Natural killer cell treated with Interleukin-12 subunit alpha and Interleukin-12 subunit beta and Interleukin-15 and Interleukin-18, amount 100 ng/mL, for 72 hours (primary cell): ENCODE measurements at places on chromosomes 3 and 15.
A peak's percentile ranks its signal among the peaks of the same experiment; 100 is the strongest.

DNA sequence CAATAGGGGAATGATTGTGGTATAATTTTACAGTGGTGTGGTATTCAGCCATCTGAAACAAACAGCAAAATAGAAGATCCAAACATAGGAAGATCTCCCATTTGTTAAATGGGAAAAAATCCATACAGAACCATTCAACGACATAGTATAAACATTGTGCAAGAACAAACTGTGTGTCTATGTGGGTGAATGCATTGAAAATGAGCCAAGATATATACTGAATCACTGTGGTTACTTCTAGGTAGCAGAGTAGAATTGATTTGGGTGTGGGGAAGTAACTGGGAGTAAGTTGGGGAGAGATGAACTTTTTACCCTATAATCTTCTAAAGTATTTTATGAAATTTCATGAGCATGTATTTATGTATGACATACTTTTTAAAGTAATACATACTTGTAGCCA lies 123.1 kb upstream of the UMPS start:
- no peak for DNase-seq

DNA sequence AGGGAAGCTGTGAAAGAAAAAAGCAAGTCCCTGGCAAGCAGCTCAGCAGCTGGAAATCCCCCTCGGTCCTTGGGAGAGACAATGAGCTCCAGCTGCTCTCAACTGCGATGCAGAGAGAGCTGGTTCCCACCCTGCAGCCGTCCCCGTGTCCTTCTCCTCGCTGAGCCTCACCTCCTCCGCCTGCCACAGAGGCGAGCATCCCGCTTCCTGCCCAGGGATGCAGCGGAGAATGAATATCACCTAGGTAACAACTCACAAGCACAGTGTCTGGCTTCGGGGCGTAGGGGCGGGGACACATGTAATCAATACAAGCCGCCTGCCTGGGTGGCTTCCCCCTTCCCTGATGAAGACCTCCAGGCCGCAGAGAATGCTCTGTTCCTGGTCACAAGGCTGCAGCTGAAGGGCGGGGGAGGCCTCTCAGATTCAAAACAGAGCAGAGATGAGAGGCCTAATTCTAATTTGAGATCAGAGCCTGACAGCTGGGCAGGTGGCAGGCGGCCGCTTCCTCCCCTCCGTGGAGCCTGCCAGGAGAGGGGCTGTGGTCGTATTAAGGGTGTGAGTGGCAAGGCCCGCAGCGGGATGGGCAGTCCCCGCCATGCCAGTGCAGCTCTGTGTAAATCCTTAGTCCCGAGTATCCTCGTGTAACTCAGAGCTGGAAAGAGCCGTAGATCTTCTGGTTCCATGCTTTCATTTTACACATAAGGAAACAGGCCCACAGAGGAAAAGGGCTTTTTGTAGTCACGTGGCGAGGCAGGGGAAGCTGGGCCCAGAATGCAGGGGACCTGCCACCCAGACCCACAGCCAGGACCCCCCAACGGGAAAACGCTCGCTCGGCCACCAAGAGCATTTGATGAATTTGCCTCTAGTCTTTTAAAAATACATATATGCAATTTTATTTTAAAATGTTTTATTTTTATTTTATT lies 24.3 kb downstream of the ZDHHC19 start:
- DNase-seq = no peak

GRCh38 chr3:133466531-133467386 lies 66.9 kb downstream of the BFSP2 start:
- no peak for DNase-seq

GRCh38 chr3:133023362-133023761 lies 14.8 kb upstream of the TMEM108 start:
- no peak for DNase-seq

GRCh38 chr3:11199902-11200845 lies 45.9 kb downstream of the HRH1 start:
- no peak for DNase-seq

DNA sequence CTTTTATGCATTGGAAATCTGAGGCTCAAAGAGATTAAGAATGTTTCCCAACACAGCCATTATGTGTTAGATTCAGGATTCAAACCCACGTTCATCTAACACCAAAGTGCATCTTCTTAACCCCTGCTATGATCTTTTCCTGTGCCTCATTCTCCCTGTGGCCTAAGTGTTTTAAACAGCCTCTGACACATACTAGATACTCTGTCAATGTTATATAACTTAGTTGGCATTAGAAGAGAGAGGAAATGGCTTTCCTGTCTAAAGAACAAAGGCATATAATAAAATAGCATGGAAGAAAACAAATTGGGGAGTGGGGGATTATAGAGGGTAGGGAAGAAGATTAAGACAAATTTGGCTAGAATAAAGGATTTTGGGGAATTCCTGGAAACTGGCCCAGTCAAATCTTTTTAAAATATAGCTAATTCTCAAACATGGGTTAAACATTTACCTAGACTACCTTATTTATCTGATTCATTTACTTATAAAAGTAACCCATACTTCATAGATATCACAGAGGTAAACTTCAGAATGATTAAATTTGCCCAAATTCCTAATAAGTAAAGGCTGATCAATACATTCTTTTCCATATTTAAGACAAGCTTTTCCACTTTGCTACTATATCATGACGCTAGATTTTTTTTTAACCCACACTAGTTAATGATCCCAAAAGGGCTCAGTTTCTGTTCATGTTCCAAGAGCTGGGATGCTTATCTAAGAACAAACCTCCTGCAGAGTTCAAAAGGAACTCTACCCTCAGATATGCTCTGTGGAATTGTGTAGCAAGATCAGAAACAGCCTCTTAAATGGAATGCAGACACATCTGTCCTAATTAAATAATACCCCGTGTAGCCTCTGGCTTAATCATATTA lies 122.9 kb upstream of the PTPRG start:
- no peak for DNase-seq

DNA sequence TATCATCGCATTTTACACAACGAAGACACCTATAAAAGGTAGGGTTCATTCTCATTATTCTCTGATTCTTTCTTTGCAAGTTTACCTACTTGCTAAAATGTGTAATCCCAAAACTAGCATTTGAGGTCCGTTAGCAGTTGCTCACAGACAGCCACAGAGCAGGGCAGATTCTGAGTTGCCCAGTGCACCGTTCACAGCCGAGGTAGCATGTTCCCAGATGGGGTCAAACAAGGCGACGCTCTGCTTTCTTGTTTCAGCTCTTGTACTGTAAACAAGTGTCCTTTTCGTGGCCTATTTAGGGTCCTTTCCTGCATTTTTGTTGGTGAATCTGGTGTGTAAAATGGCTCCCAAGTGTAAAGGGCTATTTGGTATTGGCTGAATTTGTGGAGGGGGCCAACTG lies 3.1 kb downstream of the PPP1R2 start:
- no peak for DNase-seq

GRCh38 chr15:58293622-58294550 lies 137.9 kb upstream of the LIPC start:
- DNase-seq = no peak

GRCh38 chr3:61761694-61762430 lies 200.5 kb downstream of the PTPRG start:
- DNase-seq = no peak

- DNase-seq = no peak
These were observed 567.9 kb downstream of the GOLGA6L6 start for GRCh38 chr15:19973718-19974117.

DNA sequence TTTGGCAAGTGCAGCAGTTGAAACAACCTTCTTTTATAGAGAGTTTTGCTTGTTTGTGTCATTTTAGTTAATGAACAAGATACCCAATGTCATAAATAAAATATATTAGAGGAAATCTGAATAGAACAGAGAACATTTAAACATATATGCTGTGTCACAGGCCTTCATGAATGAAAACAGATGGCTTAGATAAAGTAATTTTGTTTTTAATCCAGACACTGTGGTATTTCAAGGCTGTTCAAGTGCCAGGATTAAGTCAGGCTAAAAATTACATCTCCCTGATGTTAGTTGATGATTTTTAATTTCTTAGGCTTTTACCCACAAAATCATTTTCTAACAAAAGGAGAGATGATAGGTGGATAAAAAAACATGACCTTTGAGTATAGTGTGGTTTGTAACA lies 4.9 kb upstream of the ACKR4 start:
- DNase-seq = no peak

- DNase-seq = no peak
These were observed 245.0 kb downstream of the SHOX2 start for GRCh38 chr3:157861076-157861765.

- DNase-seq = no peak
These were observed 63.3 kb downstream of the DOCK3 start for GRCh38 chr3:50737906-50738598.

GRCh38 chr15:66651913-66652642 lies 50.0 kb upstream of the SMAD6 start:
- DNase-seq = peak; percentile 48

DNA sequence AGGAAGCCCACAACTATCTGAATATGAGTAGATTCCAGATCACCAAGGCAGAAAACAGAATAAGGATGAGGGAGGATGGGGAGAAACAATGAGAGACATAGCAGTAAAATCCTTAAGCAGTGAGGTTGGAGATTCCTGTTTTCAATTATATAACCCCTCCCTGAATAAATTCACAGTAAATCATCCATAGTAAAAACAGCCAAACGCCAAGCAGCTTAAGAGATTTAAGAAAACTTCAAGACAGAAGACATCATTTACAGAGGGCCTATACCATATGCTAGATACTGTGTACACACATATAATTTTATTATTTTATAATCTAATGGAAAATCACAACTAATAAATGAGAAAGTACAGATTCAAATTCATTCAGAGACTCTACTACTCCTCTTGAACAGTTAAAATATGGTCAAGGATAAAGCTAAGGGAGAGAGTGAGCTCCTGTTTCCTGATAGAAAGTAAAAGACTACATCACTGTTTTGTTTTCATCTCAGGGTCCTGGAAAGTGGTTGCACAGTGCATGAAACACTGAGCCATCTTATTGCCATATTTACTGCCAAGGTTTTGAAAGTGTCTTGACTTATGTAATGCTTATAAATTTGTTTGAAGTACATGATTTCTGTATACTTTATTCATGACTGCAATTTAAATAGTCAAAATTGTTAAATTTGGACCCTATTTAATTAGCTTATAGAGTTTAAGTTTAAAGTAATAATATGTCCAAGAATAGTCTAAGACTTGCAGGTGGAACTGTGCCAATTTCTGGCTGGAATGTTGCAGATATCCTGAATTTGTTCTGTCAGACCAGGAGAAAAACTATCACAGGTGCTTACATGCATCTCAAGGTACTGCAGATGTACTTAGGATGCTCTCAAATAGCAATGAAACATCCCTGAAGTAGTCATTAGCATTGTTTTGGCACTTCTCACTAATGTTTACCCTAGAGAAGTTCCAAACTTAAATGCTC lies 141.4 kb downstream of the TBL1XR1 start:
- DNase-seq = no peak

DNA sequence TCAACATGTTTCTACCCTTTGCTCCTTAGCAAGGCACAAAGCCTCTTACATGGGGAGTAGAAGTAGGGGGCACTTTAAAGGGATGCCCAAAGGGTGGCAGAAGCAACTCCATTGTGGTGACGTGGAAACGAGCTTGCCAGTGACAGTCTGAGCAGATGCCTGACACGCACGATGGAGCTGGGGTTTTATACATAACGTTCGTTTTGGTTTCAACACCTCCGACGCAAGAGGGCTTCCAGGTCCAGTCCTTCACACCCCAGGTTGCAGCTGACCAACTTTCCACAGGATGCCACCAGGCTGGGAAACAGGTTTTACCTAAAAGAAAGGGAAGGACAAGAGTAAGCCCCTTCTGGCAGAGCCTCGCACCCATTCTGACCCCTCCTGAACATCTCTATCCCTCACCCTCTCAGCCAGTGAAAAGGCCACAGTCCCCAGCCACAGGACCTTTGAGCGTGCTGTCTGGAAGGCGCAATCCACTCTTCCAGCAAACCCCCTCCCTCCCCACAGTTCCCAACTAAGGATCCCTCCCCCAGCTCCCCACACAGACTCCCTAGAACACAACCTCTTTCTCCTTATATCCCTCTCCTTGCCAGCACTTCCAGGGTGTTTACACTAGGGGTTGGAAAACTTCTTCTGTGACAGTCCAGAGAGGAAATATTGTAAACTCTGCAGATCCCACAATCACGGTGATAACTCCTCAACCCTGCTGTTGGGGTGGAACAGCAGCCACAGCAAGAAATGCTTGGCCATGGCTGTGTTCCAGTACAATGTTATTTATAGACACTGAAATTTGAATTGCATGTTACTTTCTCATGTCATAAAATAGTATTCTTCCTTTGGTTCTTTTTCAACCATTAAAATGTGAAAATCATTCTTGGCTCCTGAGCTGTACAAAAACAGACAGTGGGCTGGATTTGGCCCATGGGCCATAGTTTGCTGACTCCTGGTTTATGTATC lies 36.2 kb downstream of the FAM174B start:
- DNase-seq = no peak

DNA sequence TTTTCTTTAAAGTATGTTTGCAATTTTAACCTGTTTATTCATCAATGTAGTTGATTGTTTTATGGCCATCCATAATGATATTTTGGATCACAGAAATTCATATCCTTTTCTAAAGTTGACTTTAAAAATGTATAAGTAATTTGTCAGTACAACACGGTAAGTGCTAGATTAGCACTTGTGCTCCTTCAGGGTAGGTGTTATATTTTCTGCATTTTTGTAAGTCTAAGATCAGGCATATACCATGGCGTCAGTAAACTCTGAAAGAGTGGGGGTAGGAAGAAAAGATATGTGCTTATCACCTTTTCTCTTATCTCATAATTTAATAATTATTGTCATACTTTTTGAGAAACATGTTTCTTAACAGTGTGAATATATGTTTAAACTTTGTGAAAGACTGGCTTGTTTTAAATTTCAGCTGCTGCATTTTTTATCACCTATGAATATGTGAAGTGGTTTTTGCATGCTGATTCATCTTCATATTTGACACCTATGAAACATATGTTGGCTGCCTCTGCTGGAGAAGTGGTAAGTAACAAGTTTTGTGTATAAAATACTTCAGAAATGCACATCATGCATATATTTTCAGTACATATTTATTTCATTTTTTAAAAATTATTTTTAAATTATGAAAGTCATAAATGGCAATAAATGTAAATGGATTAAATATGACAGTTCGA lies 22.1 kb downstream of the SLC25A26 start:
- no peak for DNase-seq

DNA sequence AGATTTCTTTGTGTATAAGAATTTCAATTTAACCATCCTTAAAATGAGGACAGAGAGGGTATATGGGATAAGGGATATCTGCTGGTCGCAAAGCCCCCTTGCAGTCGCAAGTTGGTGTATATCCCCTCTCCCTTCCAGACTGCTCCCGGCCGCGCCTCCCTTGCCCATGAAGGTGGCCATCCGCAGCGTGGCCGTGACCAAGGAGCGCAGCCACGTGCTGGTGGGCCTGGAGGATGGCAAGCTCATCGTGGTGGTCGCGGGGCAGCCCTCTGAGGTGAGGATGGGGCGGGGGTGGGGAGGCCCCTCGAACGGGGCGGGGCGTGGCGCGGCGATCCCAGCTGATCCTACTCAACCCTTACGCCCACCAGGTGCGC lies 29.4 kb downstream of the NBEAL2 start:
- no peak for DNase-seq

- DNase-seq = no peak
These were observed 131.6 kb downstream of the STAC start for GRCh38 chr3:36511791-36512486.

- DNase-seq = no peak
These were observed 104.6 kb upstream of the SELENOK start for GRCh38 chr3:53996141-53996874.

- DNase-seq = no peak
These were observed 506.2 kb upstream of the ZNF385D start for GRCh38 chr3:22257252-22257651.

- no peak for DNase-seq
These were observed 350.6 kb upstream of the IL12A start for GRCh38 chr3:159637883-159638542.

GRCh38 chr3:138479438-138479863 lies 45.0 kb downstream of the ESYT3 start:
- DNase-seq = no peak
